Cortex of kidney (tissue), 1 donor: ENCODE measurements at places on chromosomes 4 and X.

DNA sequence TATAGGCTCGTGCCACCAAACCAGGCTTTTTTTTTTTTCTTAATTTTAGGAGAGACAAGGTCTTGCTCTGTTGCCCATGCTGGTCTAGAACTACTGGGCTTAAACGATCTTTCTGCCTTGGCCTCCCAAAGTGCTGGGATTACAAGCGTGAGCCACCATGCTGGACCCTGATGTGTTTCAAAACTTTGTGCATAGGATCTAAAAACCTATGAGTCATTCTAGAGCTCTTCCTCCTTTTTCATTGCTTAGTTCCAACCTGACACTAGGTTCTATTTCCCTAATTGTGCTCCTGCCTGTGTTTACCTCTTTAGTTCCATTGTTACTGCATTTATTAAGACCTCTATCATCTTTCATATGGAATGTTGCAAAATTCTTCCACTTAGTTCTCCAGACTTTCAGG lies 57.3 kb downstream of the HPGD start:
- DNase-seq: no peak

GRCh38 chrX:32571579-32571978 lies 639.8 kb downstream of the DMD start:
- DNase-seq: no peak

GRCh38 chrX:119647552-119648420 lies 41.6 kb upstream of the NKRF start:
- no peak for DNase-seq

- DNase-seq: no peak
These were observed 95.1 kb downstream of the USP9X start for GRCh38 chrX:41180194-41180908.

GRCh38 chr4:153755186-153755585 lies 4.6 kb downstream of the RNF175 start:
- no peak for DNase-seq

- no peak for DNase-seq
These were observed 399.6 kb upstream of the NDST3 start for GRCh38 chr4:117634716-117635115.

GRCh38 chrX:150863191-150863590 lies 35.3 kb downstream of the CD99L2 start:
- DNase-seq: no peak

DNA sequence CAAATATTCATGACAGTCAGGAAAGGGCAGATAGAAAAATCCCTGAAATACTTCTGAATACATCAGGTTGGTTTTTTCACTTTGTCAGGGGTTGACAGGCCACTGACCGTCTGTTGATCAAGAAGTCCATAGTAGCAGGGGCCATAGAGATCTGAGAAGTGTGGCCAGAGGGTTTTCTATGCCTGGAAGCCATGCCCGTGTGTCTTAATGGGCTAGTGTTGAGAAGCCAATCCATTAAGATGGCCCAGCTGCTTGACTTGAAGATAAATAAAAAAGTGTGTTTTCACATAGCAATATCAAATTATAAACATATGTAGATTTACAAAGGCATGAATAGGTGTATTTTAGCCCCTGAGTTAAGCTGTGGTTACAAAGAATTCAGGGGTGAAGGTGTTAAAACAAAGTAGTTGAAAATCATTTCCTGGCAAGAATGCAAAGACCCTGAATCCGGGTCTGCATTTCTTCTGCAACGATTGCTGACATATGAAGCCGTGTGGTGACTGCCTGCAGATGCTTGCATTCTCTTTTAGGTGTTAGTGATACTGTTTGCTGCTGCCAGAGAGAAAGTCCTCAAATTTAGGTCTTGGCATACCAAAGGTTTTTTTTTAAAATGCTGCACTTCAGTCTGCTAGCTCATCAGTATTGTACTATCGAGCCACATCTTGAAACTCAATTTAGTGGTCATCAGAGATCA lies 9.3 kb upstream of the LIMCH1 start:
- no peak for DNase-seq

- no peak for DNase-seq
These were observed 68.8 kb upstream of the CLNK start for GRCh38 chr4:10753336-10753735.

DNA sequence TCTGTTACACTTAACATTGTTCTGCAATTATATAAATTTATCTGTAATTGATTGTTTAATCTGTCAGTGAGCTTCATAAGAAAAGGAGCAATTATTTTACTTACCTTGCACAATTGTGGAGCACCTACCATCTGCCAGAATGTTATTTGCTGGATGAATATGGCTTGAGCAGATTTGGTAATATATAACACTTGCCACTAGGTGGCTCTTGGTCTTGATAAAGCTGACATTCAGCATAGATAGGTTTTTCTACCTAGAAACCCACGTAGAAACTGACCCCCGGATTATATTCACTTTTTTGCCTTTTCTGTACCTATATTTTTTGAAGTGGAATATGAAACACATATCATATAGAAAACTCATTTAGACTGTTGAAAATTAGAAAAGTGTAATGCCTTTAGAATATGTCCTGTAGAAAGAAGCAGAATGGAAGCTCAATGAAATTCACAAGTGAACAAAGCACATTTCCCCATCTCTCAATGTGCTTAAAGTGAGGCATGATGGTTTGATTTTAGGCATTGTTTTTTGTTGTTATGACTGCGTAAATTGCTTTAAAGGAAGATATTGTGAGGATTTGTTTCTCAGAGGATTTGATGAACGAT lies 9.5 kb downstream of the RBPJ start:
- DNase-seq: no peak

DNA sequence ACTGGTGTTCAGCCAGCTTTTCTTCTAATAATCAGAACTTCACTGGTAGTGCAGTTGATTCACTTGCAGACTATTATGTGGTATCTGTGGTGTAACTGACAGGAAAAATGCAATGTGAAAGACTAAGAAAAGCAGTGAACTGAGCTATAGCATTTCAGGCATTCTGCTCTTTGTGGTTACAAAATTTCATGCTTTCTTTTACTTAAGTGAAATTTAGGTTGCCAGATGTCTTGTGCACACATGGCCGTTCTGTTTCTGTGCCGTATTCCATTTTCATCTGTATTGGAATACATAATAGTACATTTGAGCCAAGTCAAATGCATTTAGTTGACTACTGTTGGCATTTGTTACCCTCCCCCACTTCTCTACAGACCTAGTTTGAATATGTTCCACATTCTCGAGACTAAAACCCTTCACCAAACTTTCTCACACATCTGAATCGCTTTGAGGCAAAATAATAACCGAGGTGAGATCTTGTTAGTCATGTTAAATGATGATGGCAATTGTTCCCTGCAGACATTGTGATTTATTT lies 8.2 kb downstream of the RTL3 start:
- no peak for DNase-seq

- DNase-seq: no peak
These were observed 16.0 kb upstream of the FGF16 start for GRCh38 chrX:77431227-77431626.

DNA sequence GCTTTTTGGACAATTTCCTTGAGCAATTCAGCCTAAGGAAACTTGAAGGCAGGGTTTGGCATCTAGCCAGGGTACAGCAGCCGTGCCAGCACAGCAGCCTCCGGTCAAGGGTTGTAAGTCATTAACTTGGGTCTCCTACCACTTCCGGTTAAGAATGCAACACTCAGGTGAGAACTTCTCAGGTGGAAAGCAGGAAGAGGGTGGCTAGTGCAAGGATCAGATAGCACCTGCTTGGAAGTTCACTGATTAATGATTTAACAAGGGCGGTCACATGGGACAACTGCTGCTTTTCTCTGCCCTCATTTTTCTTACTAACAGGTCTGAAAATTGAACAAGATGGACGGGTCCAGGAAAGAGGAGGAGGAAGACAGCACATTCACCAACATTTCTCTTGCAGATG lies 30.1 kb upstream of the SCOC start:
- DNase-seq: no peak

DNA sequence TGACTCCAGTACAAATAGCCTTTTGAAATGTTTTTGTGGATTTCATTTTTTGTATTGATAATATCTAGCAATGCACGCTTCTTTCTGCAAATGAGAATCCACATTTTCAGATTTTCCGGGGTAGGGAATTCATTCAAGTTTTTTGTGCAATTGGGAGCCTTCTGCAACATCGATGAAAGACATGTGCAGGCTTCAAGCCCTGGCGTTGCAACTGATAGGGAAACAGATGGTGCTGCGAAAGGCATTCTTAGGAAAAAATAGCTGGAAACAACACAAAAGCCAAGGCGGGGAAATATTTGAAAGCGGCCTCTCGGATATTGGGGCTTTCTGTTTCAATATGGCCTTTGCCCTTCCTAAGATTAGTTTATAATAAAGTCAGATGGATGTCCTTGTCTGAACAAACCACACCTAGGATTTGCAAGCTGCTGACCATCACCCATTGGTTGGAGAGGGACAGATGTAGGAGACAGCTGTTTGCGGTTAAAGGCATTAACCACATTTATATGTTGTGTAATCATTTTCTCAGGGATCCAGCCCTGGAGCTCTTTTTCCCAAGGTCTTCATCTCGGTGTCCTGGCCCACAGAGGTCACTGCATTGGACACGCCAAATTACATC lies 136.5 kb downstream of the PRKX start:
- DNase-seq: no peak

GRCh38 chr4:74772783-74773182 lies 21.5 kb downstream of the BTC start:
- no peak for DNase-seq

DNA sequence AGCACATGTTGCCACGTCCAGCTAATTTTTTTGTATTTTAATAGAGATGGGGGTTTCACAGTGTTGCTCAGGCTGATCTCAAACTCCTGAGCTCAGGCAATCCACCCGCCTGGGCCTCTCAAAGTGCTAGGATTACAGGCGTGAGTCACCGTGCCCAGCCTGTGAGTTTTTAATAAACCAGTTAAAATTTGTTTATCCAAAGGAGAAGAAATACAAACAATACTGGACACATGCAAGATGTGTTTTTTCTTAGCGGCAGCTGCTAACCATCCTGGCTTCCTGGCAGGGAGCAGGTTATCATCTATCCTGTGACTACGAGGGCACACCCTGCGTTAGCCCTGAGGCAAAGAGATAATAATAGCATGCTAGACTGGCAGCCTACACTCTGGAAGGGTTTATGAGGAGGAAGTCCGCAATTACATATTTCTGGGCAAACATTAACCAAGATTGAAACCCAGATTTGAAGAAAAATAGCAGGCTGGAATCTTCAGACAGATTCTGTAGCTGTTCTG lies 191.4 kb downstream of the SPRY1 start:
- no peak for DNase-seq

- DNase-seq: no peak
These were observed 521.1 kb downstream of the FSTL5 start for GRCh38 chr4:161642708-161643107.

DNA sequence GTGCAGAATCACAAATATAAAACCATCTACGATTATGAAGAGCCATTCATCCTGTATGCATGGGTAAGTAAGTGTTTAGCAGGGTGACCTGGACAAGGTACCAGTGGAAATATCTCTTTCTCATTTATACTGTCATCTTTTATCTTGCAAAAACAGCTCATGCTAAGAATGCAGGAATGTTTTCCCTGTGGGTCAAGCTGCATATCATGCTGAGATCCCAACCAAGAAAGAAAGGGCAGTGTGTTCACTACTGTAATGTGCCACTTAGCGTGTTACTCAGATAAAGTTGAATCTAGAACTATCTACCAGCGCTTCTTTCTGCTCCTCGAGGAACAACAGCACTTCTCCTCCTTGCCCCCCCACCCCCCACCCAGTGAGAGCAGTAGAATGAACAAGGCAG lies 212.7 kb upstream of the TBL1X start:
- DNase-seq: no peak

GRCh38 chr4:40515398-40516293 lies 114.0 kb downstream of the RBM47 start:
- DNase-seq: no peak

DNA sequence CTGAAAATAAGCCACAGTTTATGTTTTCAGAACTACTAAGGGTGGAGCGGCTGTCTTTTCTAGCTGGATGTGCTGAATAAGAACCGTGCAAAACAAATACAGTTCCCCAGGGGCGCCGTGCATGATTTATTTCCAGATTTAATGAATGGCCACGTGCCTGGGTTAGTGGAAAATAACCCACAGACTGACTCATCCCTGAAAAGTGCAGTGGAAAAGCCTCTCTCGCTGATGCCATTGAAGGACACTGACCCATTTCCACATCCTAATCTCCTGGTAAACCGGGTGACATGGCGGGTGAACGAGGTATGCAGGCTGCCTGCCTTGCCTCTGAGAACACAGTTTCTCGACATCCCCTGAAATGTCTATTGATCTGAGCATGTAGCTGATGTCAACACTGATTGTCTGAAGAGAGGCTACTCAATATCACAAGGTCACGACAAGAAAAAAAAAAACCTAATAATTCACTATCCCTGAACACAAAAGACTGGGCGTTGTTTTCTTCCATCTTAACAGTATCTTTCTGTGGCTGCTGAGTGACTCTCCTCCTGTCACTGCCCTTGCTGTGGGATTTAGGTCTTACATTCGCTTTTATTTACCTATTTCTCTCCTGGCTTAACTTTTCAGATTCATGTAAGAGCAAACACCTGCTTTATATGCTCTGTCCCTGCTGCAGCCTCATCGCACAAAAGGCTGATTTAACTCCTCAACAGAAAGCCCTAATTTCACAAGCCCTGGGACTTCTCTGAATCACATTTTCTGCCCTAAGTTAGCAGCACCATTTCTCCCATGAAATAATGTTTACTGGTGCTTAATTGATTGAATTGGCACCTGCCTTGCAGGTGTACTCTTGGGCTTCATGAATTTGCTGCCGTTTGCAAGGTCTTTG lies 76.9 kb upstream of the SCOC start:
- DNase-seq: no peak

DNA sequence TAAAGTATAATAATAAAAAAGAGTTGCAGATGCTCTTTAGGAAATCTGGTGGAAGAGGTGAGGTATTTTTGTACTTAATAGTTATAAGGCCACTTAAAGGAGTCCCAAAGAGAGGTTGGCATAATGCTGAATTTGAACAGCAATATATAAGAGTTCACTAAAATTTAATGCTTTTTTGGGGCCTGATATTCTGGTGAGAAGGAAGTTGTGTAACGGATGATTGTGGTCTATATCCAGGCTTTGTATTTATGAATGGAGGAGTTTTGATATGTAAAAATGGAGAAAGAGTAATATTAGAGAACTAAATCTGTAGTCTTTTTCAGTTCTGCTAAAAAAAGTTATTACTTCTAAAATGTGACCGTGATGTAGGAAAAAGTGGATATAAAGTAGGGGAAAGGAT lies 20.4 kb downstream of the BMP2K start:
- DNase-seq: no peak

DNA sequence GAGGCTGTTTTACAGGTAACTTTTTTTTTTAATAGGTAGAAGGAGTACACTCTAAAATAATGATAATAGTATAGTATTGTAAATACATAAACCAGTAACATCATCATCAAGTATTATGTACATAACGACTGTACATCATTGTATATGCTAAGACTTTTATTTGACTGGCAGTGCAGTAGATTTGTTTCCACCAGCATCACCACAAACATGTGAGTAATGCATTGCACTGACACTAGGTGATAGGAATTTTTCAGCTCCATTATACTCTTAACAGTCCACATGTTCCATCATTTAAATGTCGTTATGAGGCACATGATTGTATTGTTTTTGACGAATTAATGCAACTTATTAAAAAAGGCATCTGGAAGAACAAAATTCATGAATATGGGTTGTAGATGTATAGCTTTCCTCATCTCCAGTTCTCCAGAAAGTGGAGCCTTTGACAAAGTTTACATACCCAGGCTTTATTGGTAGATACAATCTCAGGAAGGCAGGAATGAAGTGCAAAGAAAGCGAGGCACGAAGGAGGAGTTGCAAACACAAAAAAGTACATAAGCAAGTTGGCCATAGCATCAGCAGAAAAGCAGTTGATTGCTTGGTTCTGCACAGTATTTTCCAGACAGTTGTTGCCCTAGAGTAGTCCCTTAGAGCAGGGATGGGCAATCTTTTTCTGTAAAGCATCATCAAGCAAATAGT lies 336.9 kb upstream of the NR3C2 start:
- DNase-seq: no peak
